ENCODE measurements at places on chromosomes 7 and 10.

- peak; percentile 49 for DNase-seq
Measured at GRCh38 chr7:127678947-127679346, 27.0 kb downstream of the SND1 start.

GRCh38 chr10:72328829-72329204 lies 25.9 kb downstream of the DNAJB12 start:
- no peak for DNase-seq

DNA sequence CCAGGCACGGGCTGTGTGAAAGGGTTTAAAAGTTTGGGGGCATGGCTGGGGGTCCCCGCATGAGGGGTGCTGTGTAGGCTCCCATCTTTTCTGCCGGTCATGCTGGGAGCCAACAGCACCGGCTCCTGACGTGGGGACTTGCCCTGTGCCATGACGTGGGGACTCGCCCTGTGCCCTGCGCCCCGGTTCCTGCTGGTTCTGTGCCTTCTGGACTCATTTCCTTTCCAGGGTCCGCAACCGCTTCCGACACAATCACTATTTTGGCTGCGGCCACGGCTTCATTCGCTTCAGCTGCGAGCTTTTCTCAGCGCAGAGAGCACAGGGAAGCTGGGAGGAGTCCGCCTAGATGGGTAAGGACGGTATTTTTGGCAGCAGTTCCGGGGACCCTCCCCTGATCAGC lies 7.6 kb upstream of the GIMAP8 start:
- DNase-seq = no peak

DNA sequence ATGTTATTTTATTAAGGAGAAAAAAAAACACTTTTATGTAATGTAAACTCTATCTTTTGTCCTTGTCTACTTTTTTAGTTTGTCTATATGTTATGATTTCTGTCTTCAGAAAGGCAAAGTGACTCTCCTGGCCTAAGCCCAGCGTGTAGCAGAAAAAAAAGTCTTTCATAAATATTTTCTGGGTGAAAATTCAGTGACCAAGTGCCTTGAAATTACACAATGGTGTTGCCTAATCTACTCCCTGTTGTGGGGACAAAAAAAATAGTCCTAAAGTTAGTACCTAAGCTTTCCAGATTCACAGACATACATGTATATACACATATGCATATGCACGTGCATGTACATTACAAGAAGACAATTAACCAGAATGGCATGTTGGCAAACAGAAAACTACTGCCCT lies 1257.8 kb upstream of the SORCS1 start:
- DNase-seq = no peak

DNA sequence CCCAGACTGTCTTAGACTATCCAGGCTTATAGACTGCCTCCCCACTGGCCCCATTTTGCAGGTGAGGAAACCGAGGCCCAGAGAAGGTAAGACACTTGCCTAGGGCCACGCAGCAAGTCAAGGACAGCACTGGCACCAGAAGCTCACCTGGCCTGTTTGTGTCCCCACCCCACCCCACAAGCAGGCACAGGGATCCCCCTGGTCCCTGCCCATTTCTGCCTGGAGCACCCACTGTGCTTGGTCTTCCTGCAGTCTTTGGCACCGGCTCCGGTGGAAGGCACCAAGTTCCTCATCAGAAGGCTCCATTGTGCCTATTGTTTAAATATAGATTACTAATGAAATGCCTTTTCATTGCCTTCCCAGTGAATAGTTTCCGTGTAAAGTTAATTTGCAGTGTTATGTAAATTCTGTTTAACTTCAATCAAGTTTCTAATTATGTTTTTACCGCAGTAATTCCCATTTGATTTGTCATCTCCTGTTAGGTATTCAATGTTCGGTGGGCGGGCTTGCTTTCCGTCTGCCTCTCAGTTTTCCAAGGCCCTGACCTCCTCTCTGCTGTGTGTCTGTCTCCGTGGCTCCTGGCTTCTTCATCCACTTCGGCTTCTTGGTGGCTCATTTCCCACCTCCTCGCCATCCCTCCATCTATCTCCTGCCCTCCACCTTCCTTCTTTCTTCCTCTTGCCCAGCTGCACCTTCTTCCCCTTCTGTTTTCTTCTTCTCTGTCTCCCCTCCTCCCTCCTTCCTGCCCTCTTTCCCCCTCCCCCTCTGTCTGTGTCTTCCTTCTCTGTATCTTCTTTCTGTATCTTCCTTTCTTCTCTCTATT lies 75.8 kb downstream of the ZMIZ1 start:
- no peak for DNase-seq

- no peak for DNase-seq
Measured at GRCh38 chr7:73864981-73865711, 4.2 kb downstream of the TMEM270 start.

Data from GM20000 (cell line).